ENCODE measurements at places on chromosomes 16 and 17. TPM values are rescaled to one million over a fixed set of nuclear protein-coding genes. Genes with fewer than 3 reads are reported as not detected.

The FGF11 gene
- total RNA-seq = 3.3 TPM

The CIBAR2 gene
- not detected for total RNA-seq

The SYNGR3 gene
- total RNA-seq = not detected

The SLC16A11 gene
- not detected for total RNA-seq

The LUC7L3 gene
- 80.8 TPM for total RNA-seq

The ST6GALNAC2 gene
- total RNA-seq = 58.5 TPM

The TSNAXIP1 gene
- 2.8 TPM for total RNA-seq

The MMP25 gene
- under 0.01 TPM for total RNA-seq

The ZP2 gene
- total RNA-seq = not detected

The STH gene
- total RNA-seq = not detected

The CCL17 gene
- total RNA-seq = not detected

The QRICH2 gene
- total RNA-seq = 6.9 TPM

The TBC1D28 gene
- not detected for total RNA-seq

The C1QTNF8 gene
- total RNA-seq = not detected

The NDRG4 gene
- 5.4 TPM for total RNA-seq

The FNDC8 gene
- not detected for total RNA-seq

- H3K36me3 ChIP-seq = peaks cover 3% of the 10 kb centered on the region
- no peaks in the 10 kb centered on the region for H3K27me3 ChIP-seq
- no peak overlapping the region for H3K4me3 ChIP-seq
- DNase-seq = peak; percentile 70
These were observed 9.1 kb downstream of the IGFBP4 start for GRCh38 chr17:40452216-40452787.

GRCh38 chr17:77345260-77345910, 204.6 kb downstream of the SEC14L1 start:
- H3K27me3 ChIP-seq = no peaks in the 10 kb centered on the region
- H3K4me1 ChIP-seq = peaks cover 8% of the 10 kb centered on the region
- no peak overlapping the region for H3K4me3 ChIP-seq

DNA sequence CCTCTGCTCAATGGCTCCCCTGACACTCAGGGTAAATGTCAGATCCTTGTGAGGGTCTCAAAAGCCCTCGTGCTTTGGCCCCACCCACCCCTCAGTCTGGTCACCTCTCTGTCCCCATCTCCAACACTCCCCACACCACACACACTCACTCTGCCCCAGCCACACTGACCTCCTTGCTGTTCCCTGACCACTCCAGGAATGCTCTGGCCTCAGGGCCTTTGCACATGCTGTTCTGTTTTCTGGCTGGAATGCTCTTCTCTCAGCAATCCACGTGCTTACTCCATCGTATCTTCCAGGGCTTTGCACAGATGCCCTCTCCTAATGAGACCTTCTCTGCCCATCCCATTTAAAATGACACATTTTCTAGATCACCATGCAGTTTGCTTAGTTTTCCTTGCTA, 28.2 kb downstream of the GAS7 start:
- H3K4me1 ChIP-seq = peaks cover 11% of the 10 kb centered on the region
- no peak overlapping the region for H3K27ac ChIP-seq
- no peaks in the 10 kb centered on the region for H3K36me3 ChIP-seq
- H3K27me3 ChIP-seq = no peaks in the 10 kb centered on the region
- DNase-seq = no peak

DNA sequence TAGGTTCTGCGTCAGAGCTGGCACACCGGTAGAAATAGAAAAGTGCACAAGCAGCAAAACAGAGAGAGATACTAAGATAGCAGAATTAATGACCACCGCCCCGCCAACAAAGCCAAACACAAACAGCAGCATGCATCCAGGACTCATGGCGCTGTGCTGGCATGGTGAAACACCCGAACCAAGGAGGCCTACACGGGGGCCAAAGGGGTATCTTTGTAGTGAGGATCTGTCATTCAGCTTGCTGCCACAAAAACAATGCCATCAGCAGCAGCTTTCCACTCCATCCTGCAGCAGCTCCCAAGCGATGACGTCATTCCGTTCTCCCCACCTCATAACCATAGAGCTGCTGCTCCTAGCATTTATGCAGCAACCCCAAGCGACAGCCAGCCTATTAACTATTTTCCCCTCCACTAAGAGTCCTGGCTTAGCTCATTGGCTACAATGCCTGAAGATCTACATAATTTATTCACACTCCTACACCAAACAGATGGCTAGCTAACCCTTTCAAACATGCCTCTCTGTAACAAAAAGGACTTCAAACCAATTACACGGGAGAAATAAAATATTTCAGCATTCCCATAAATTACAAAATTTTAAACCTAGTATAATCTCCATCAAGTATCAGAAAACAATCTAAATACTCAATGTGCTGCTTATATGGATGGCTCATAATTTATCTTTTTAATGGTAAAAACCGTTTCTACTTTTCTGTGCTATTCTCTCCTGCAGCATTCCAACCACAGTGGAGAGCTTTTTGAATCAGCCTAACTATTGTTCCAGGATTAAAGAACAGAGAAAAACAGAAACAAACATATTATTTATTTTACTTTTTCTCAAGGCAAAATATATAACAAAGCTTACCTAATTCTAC, 73.9 kb downstream of the SPAG9 start:
- peak overlapping the region; percentile 32 for H3K4me3 ChIP-seq
- H3K27ac ChIP-seq = peak overlapping the region; percentile 86
- no peaks in the 10 kb centered on the region for H3K36me3 ChIP-seq
- no peaks in the 10 kb centered on the region for H3K4me1 ChIP-seq

DNA sequence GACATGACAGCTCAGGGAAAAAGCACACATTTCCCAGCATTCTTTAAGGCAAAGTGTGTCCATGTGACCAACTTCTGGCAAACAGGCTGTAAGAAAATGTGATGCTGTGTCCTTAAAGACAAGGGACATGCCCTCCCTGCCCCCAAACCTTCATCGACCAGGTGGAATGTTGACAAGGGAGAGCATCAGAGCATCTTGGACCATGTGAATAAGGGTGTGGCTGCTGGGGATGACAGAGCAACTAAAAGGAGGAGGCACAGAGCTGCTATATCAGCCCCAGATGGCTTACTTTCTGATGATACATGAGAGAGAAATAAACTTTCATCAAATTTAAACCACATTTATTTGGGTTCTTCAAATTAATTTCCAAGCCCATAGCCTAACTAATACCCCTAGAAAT, 2.2 kb upstream of the ZNF23 start:
- no peak for DNase-seq
- H3K27ac ChIP-seq = no peak overlapping the region
- peaks cover 29% of the 10 kb centered on the region for H3K4me1 ChIP-seq
- H3K4me3 ChIP-seq = no peak overlapping the region

GRCh38 chr16:4034963-4035362, 81.3 kb downstream of the ADCY9 start:
- no peaks in the 10 kb centered on the region for H3K27me3 ChIP-seq
- no peak overlapping the region for H3K4me3 ChIP-seq
- H3K4me1 ChIP-seq = no peaks in the 10 kb centered on the region
- no peaks in the 10 kb centered on the region for H3K36me3 ChIP-seq
- no peak for DNase-seq

DNA sequence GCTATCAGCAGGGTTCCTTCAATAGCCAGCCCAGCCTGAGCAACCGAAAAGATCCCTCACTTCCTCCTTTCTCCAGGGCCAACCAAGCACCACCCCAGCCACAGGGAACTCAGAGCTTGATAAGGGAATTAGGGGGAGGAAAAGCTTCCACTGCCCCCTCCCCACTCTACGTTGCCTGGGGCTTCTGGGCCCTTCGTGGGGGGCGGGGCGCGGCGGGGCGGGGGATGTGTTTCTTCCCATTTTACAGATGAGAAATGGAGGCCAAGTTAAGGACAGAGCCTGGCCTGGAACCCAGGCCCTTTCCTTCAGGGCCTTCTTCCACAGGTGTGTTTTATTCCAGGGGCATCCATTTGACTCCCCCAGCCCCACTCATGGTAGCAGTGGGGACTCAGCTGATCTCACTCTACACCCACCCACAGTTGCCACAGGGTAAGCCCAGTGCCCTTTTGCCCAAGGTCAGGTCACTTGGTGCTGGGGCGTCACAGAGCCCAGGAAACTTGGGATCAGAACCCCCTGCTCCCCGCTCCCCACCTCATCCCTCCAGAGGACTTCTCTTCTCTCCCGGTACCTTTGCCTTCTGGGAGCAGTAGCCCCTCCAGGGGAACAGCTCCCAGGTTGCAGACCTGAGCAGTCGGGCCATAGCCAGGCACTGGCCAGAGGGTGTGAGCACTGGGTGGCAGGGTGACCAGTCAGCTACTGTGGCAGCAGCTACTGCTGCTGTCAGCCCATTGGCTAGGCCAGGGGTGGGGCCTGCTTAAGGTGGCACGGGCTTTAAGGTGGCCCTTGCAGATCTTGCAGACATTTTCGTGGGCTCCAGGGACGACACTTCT, at the start of gene LDHD:
LDHD (minus strand) TSS at position 700 of the 830 bp plus-strand sequence; CDS start at position 640, 60 bp downstream.
- H3K4me1 ChIP-seq = peaks cover 9% of the 10 kb centered on the region
- peak within 1 kb of the TSS; percentile 53 for H3K4me3 ChIP-seq
- H3K27me3 ChIP-seq = no peaks in the 10 kb centered on the region
- peaks cover 21% of the 10 kb centered on the region for H3K36me3 ChIP-seq

GRCh38 chr16:71432906-71433305, 8.9 kb downstream of the TLE7 start:
- H3K27ac ChIP-seq = no peak overlapping the region
- H3K4me1 ChIP-seq = no peaks in the 10 kb centered on the region
- H3K4me3 ChIP-seq = no peak overlapping the region
- no peaks in the 10 kb centered on the region for H3K27me3 ChIP-seq
- DNase-seq = no peak
- no peaks in the 10 kb centered on the region for H3K36me3 ChIP-seq

DNA sequence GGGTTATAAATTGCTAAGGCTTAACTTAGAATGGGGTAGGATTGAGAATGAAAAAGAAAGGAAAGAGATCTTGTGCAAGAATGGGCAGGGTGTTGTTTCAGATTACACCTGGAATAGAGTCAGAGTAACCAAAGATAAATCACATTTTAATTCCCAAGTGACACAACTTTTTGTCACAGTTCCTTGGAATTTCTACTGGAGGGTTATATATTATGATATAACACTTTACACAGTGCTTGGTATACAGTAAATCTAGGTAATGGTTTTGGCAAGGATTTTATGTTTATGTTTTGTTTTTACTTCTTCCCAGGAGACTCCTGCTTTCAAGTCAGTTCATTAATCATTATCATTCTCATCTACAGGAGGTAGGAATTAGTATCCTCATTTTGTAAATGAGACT, 115.7 kb upstream of the KCNJ16 start:
- H3K36me3 ChIP-seq = no peaks in the 10 kb centered on the region
- H3K4me1 ChIP-seq = no peaks in the 10 kb centered on the region
- no peak overlapping the region for H3K4me3 ChIP-seq
- no peak for DNase-seq
- no peaks in the 10 kb centered on the region for H3K27me3 ChIP-seq
- H3K27ac ChIP-seq = no peak overlapping the region

GRCh38 chr17:75077496-75078283, 10.1 kb upstream of the SLC16A5 start:
- peak overlapping the region; percentile 32 for H3K4me3 ChIP-seq
- peak overlapping the region; percentile 39 for H3K27ac ChIP-seq
- DNase-seq = no peak
- no peaks in the 10 kb centered on the region for H3K27me3 ChIP-seq

DNA sequence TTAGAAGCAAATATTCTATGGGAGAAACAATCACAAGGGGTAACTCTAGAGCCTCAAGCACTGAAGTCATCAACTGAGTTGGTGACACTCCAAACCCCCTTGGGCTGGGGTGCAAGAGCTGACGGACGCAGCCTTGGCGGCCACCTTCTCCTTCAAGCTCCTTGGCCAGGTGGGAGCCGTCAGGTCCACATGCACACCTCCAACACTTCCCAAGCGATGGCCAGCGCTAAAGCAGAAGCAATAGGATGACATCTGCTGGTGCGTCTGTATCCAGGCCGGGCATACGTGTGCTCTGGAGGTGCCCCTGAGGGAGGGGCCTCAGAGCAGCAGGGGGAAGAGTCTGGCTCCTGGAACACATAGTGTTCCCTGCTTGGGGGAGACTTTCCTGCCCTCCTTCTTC, 12.2 kb upstream of the FOXJ1 start:
- DNase-seq = no peak
- no peak overlapping the region for H3K4me3 ChIP-seq
- no peaks in the 10 kb centered on the region for H3K27me3 ChIP-seq
- no peak overlapping the region for H3K27ac ChIP-seq
- no peaks in the 10 kb centered on the region for H3K36me3 ChIP-seq

DNA sequence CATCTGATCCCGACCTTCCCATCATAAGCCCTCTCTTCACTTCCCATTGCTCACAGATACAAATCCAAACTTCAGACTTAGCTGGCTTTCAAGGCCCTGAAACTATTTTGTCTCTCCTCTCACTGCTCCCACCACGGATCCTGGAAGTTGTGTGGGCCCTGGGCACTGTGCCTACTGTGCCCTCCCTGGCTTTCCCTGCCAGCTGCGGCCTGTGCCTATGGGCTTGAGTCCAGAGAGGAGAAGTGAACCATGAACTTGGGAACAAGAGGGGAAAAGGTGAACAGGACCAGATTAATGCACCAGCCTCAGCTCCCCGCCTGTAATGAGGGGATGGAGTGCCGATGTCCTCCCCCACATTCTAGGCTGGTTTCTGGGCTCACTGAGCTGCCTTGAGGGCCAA, 18.9 kb upstream of the KCNJ12 start:
- no peak overlapping the region for H3K4me3 ChIP-seq
- H3K27me3 ChIP-seq = no peaks in the 10 kb centered on the region
- no peak overlapping the region for H3K27ac ChIP-seq
- no peaks in the 10 kb centered on the region for H3K36me3 ChIP-seq
- peaks cover 6% of the 10 kb centered on the region for H3K4me1 ChIP-seq
- no peak for DNase-seq

- H3K4me3 ChIP-seq = no peak overlapping the region
- peaks cover 7% of the 10 kb centered on the region for H3K27me3 ChIP-seq
- no peaks in the 10 kb centered on the region for H3K36me3 ChIP-seq
- no peak for DNase-seq
- no peaks in the 10 kb centered on the region for H3K4me1 ChIP-seq
These were observed 27.4 kb downstream of the IL21R start for GRCh38 chr16:27429330-27429871.

GRCh38 chr17:80970044-80970761, 21.4 kb upstream of the CHMP6 start:
- H3K36me3 ChIP-seq = peaks cover 15% of the 10 kb centered on the region
- no peak overlapping the region for H3K4me3 ChIP-seq
- H3K4me1 ChIP-seq = peaks cover 35% of the 10 kb centered on the region

GRCh38 chr17:83162035-83162745, 82.8 kb downstream of the METRNL start:
- no peaks in the 10 kb centered on the region for H3K36me3 ChIP-seq
- H3K27me3 ChIP-seq = no peaks in the 10 kb centered on the region
- H3K4me3 ChIP-seq = no peak overlapping the region
- no peak for DNase-seq
- no peaks in the 10 kb centered on the region for H3K4me1 ChIP-seq

- H3K4me3 ChIP-seq = no peak overlapping the region
- H3K4me1 ChIP-seq = no peaks in the 10 kb centered on the region
- peaks cover 1% of the 10 kb centered on the region for H3K36me3 ChIP-seq
- H3K27me3 ChIP-seq = no peaks in the 10 kb centered on the region
- DNase-seq = no peak
These were observed 5.7 kb upstream of the MILR1 start for GRCh38 chr17:64443086-64443760.

- H3K36me3 ChIP-seq = no peaks in the 10 kb centered on the region
- H3K27ac ChIP-seq = peak overlapping the region; percentile 21
- H3K4me3 ChIP-seq = no peak overlapping the region
- DNase-seq = no peak
- no peaks in the 10 kb centered on the region for H3K27me3 ChIP-seq
- H3K4me1 ChIP-seq = no peaks in the 10 kb centered on the region
These were observed 29.6 kb upstream of the PVALEF start for GRCh38 chr17:81135505-81136278.

Data from tibial nerve (tissue), 4 donors.